Bronchial epithelial cell (primary cell): ENCODE measurements at places on chromosomes 5 and 9. TPM values are rescaled to one million over a fixed set of nuclear protein-coding genes. Genes with fewer than 3 reads are reported as not detected.

Gene BARX1
- 0.13 TPM in 1 of 2 replicates, not detected in the other for total RNA-seq

- DNase-seq, result no peak
Observed at GRCh38 chr5:112865128-112865527, 4.0 kb downstream of the SRP19 start.

GRCh38 chr5:89698028-89698427 is 711.5 kb downstream of the CETN3 start:
- no peak for DNase-seq

GRCh38 chr9:90770927-90771326 is 30.7 kb upstream of the SYK start:
- DNase-seq, result no peak

DNA sequence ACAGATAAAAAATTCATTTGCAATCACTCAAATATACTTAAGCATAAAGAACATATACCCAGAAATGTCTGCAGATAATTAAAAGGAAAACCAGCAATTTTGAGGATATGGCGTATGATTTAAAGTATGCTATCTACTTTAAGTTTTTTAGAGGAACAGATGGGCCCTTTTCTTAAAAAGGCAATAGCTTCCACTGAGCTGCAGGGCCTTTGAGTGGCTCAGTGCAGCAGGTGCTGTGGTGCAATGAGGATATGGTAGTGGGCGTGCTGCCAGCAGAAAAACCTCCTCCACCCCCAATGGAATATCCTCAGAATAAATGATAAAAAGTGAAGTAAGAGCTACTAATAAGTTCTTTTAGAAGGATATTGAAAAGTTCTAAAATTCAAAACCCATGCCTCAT is 814.5 kb downstream of the MTRR start:
- no peak for DNase-seq

GRCh38 chr9:2771087-2771486 is 53.8 kb downstream of the KCNV2 start:
- no peak for DNase-seq

- DNase-seq, result no peak
Observed at GRCh38 chr5:116872486-116872885, 297.9 kb upstream of the SEMA6A start.

Gene RASEF
- 9.2 and 14.2 TPM in 2 replicates for total RNA-seq

DNA sequence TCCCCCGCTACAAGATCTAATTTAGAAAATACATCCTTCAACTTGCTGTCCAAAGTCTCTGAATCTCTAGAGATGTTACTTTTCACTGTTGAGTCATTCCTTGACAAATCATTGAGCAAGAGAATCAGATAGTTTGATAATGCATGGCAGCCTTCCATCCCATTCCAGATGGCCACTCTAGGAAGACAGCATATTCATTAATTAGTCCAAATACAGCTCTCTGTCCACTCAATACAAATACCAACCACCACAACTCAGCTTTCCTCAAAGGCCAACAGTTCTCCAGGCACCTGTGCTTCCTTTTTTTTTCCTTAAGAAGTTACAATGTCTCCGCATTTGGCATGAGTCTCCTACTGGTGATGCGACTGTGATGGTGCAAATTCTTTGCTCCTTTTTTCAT is 72.3 kb downstream of the DROSHA start:
- DNase-seq, result no peak

- no peak for DNase-seq
Observed at GRCh38 chr5:18027241-18027867, 393.1 kb downstream of the TAF11L14 start.

- DNase-seq, result no peak
Observed at GRCh38 chr5:82011761-82012160, 39.9 kb downstream of the ATG10 start.

- DNase-seq, result no peak
Observed at GRCh38 chr5:83914662-83915418, 194.2 kb upstream of the HAPLN1 start.

GRCh38 chr9:117887941-117888340 is 183.7 kb downstream of the TLR4 start:
- DNase-seq, result no peak

GRCh38 chr5:10562201-10563109 is 1.4 kb upstream of the ANKRD33B start:
- DNase-seq, result no peak
